ENCODE measurements at places on chromosomes 6 and 20. TPM values are rescaled to one million over a fixed set of nuclear protein-coding genes. Genes with fewer than 3 reads are reported as not detected.

DNA sequence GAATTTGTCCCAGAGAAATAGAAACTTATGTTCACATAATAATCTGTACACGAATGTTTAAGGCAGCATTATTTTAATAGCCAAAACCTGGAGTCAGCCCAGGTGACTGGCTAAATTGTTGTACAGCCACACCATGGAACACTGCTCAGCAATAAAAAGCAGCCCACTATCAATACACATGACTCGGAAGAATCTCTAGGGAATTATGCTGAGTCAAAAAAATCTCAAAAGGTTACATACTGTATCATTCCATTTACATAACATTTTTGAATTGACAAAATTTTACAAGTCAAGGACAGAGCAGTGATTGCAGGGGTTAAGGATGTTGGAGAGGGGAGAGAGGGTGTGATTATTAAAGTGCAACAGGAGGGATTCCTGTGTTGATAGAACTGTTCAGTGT is 163.4 kb downstream of the UBE3D start:
- no peak for DNase-seq

GRCh38 chr20:63471981-63472831 is at the start of gene KCNQ2:
KCNQ2 (minus strand) TSS chr20:63472655; CDS start chr20:63472463, 192 bp downstream.
- DNase-seq = no peak

GRCh38 chr6:116251568-116252384 is 2.1 kb downstream of the TSPYL4 start:
- no peak for DNase-seq

ADAM33 gene
- 56.9 TPM for total RNA-seq

FAXC gene
- 2.7 TPM for total RNA-seq

Measured in ureter (tissue), 1 donor.